ENCODE measurements at places on chromosomes 2 and 18.

- DNase-seq = no peak
Observed at GRCh38 chr2:19810637-19811036, 91.1 kb downstream of the TTC32 start.

GRCh38 chr18:14978962-14979535 lies 231.1 kb downstream of the ANKRD30B start:
- DNase-seq = no peak

GRCh38 chr2:113135317-113135716 lies 7.9 kb downstream of the IL1RN start:
- DNase-seq = no peak

- DNase-seq = no peak
Observed at GRCh38 chr18:31316974-31317373, 986 bp upstream of the DSG1 start.

GRCh38 chr2:252001-252602 lies 11.7 kb downstream of the SH3YL1 start:
- no peak for DNase-seq
